Colonic mucosa (tissue), 4 donors: ENCODE measurements at places on chromosomes 5 and 9. TPM values are rescaled to one million over a fixed set of nuclear protein-coding genes. Genes with fewer than 3 reads are reported as not detected.
A peak's percentile ranks its signal among the peaks of the same experiment; 100 is the strongest.

Gene TMC1
- total RNA-seq, result 0.29 TPM

Gene FOXE1
- total RNA-seq, result not detected

Gene PCDHGA5
- total RNA-seq, result 0.52 TPM

Gene TMEM171
- 69.3 TPM for total RNA-seq

Gene C5orf47
- not detected for total RNA-seq

Gene DUSP1
- total RNA-seq, result 102 TPM

DNA sequence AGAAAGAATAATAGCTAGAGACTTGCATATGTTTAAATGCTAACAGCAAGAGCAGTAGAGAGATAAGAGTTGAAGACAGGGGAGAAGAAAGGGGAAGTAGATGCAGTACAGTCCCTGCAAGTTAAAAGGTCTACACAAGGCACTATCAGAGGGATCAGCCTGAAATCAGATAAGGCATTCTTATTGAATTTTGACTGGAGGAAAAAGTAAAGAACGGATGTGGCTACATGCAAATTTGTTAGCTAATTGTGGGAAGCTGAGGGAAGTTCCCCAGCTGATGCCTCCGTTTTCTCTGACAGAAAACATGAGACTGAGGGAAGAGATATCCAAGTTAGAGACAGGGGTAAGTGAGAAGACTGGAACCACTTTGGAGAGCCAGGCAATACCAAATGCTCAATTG is 12.9 kb upstream of the RHOBTB3 start:
- no peak for DNase-seq

GRCh38 chr9:92185681-92186080 is 70.5 kb upstream of the SPTLC1 start:
- no peak for DNase-seq

GRCh38 chr9:117644133-117644931 is 59.9 kb upstream of the TLR4 start:
- peak; percentile 77 for DNase-seq

DNA sequence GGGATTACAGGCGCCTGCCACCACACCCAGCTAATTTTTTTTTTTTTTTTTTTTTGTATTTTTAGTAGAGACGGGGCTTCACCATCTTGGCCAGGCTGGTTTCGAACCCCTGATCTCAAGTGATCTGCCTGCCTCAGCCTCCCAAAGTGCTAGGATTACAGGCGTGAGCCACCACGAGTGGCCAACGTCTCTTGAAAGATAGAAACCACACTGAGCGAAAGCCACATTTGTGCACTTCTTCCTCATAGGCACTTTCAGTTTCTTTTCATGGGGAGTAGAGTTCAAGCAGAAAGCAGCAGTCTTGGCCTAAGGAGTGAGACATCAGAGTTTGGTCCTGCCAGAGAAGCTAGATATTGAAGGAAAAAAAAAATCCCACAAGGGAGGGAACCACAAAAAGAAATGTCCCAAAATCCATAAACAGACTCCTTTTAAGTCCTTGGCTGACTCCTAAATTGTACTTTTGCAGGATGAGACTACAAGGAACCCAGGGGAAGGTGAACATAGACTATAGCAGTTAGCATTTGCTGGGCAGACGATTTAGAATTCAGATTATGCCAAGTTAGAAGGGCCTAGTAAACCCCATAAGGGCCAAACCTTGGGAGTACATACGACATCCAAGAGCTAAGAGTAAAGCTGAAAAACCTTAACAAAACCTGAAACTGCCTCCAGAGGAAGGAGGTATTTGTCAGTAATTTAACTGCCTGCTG is 43.9 kb upstream of the GLIPR2 start:
- DNase-seq, result peak; percentile 25

- DNase-seq, result no peak
Measured at GRCh38 chr5:23319901-23320300, 187.5 kb upstream of the PRDM9 start.

DNA sequence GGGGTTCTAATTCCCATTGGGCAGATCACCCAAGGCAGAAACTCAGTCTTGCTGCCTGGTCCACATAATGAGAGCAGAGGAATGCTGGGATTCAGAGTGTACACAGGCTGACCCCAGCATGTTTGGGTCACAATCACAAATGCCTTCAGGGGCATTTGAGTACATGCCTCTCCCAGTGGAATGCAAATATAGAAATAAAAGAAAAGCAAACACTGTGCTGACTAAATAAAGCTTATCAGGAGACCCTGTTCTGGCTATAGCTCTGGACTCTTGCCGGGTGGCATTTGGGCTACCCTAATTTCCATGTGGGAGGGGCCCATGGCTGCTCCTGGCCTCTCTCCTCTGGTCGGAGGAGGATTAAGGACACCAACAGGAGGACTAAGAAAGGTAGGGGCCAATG is 121.4 kb downstream of the DOCK8 start:
- DNase-seq, result no peak

DNA sequence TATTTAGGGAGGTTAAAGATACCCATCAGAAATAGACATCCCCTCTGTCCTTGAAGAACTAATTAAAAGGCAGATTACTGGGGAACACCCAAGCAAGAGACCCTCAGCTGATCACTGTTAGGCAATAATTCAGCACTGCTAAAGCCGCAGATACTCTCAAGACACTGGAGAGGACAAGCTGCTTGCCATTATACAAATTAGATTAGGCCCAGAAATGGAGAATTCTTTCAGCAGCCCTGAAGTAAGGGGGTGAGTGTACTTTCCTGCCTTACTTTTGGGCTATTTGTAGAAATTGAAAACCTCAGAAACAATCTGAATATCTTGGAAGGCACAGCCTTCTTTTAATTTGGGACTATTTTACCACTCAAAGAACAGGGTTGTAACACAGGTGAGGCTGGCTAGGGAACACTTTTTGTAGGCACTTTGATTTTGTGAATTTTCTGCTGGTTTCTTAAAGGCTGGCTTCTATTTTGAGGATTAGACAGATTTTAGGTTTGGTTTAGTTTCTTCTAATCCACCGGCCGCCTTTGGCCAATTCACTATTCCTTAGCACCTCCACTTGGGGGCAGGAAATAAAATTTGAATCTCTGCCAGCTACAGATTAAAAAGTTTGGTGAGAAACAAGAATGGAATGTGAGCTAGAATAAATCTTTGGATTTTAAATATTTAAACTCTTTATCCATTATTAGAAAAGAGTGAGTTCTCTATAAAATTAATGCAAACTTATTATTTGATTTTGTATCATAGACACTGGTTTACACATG is 106.0 kb downstream of the SMARCA2 start:
- DNase-seq, result no peak

- no peak for DNase-seq
Measured at GRCh38 chr9:138014563-138014945, 137.0 kb downstream of the CACNA1B start.

DNA sequence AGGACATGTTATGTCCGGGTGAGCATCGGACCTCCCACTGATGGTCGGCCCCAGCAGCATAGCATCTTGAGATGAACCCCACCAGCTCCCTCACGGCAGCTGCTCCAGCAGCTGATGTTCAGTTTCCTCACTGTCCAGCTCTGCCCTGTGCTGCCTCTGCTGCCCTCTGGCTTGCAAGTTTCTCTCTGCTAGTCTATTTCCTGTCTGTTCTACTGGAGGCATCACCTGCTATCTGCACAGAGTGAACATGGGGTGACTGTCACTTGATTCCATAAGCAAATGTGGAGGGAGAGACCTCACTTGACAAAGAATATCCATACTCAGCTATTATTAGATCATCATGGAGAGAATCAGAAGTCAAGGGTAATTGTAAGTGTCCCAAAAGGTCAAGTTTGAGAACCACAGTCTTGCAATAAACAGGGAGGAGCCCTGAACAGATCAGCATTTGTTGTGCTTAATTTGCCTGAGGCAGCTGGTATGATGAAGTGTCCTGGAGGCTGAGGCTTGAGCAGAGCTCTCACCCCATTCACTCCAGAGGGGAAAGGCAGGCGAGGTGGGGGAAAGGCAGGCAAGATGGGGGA is 702.8 kb downstream of the SEMA5A start:
- no peak for DNase-seq

DNA sequence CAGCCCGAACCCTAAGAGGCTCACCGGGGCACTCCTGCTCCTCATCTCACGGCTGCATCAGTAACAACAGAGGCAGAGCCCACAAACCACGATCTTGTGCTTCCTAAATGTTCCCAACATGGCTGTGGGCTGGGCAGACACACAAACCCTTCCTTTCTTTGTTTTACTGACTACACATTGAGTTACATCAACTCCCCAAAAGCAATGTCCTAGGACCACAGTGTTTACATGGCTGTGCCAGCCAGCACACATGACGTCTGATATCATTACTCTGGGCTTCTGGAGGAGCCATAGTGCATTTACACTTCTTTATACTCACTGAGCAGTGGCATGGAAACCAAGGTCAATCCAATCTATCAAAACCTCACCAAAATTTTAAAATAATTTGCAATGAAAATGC is 101.4 kb downstream of the LHFPL2 start:
- DNase-seq, result no peak

DNA sequence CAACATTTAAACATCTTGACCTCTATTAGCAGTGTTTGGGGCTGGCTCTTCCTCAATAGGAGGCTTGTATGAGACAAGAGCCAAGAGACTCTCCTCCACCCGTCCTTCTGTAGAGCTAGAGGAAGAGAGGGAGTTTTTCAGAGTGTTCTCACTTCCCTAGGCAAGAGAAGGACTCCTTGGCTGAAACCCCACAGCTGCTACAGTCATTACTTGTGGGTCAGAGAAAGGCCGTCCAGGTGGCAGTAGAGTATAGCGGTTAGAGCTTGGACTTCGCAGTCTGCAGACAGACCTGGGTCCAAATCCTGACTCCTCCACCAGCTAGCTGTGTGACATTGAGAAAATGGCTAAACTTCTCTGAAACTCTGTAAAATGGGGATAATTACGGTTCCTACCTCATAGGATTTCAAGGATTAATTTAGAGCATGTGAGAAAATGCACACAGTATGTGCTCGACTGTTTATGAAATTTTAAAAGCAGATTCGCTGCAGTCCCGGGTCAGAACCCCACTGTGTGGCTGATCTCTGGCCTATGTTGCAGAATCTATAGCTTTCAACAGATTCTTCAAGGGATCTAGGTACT is 80.8 kb upstream of the ARAP3 start:
- no peak for DNase-seq

- DNase-seq, result peak; percentile 81
Measured at GRCh38 chr5:90940227-90940995, 381.8 kb downstream of the ADGRV1 start.

- no peak for DNase-seq
Measured at GRCh38 chr9:5122116-5122515, 63.3 kb downstream of the INSL6 start.

DNA sequence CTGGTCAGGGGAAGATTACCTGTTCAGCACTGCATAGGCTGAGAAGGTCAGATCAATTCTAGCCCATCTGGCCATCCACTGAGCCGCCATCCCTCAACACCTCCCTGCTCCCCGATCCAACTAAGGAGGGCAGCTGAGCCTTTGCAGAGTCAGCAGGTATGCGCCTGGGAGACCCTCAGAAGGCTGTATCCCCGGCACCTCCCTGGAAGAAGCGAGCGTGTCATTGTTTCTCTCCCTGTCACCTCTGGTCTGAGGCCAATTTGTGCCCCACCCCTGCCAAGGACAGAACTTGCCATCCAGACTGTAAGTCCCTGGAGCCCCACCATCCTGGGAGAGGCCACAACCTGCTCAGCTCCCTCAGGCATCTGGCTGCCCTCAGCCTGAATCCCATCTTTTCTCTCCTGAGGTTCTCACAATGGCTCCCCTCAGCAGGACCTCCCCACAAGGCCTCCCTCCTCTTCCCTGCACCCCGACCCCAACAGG is 2.6 kb downstream of the CLTB start:
- no peak for DNase-seq

GRCh38 chr5:140351609-140352334 is 5.4 kb upstream of the HBEGF start:
- peak; percentile 87 for DNase-seq

DNA sequence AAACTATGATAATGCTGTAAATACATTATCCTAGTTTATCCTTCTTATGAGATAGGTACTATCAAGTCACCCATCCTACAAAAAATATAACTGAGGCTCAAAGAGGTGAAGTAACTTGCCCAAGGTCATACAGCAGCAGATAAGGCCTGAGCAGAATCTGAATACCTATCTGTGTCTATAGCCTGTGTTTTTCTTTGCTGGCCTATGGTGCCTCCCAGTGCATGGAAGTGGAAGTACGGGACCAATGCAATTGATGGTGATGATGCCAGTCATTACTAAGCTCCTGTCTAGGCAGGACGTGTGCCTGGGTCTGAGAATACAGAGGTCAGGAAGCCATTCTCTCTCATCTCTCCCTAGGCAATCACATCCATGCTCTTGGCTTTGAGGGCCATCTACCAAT is 67.8 kb downstream of the FAT2 start:
- DNase-seq, result peak; percentile 32

- no peak for DNase-seq
Measured at GRCh38 chr5:2433086-2433485, 318.4 kb downstream of the IRX2 start.

- DNase-seq, result peak; percentile 86
Measured at GRCh38 chr5:132225165-132226032, 2.3 kb downstream of the P4HA2 start.

GRCh38 chr5:42772265-42772993 is 15.8 kb downstream of the CCDC152 start:
- no peak for DNase-seq

DNA sequence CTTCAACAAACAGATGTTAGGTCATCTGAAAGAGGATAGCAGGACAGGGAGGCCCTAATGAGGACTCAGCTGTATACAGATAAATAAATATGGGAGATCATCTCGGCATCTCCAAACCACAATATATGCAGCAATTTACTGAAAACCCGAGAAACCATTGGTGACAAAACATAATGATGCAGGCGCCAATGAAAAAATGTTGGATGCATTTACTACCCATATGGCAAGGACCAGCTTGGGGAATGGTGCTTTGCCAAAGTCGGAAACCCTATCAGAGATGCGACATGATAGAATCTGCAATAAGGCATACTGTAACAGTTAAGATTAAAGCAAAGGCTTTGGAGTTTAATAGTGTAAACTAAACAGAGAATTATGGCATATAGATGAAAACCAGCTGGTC is 92.0 kb downstream of the SNCAIP start:
- no peak for DNase-seq

DNA sequence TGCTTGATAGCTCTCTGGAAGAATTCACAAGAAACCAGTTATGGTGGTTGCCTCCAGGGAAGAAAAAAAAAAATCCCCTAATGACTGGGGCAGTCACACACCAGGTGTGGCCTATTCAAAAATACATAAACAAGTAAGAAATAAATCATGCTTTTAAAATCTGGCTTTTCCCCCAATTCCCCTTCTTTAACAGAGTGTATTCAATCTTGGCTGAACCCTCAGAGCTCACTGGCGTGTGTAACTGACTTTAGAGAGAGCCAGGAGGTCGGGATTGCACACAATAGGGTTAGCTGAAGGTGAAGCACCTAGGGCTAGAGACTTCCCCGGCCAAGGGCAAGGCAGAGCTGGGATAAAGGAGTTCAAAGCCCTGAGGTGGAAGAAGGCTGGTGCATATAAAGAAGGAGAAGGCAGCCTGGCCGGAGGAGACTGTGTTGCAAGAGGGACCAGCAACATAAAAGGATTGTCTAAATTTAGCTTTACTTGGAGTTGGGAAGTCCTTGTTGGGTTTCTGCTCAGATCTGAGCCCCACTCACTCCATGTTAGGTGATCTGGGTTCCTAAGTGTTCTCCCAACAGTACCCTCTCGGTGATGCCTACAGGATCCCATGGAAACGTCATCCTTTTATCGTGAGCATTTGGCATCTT is 19.7 kb downstream of the FNBP1 start:
- DNase-seq, result no peak
